ENCODE measurements at places on chromosomes 11 and 22. TPM values are rescaled to one million over a fixed set of nuclear protein-coding genes. Genes with fewer than 3 reads are reported as not detected.

- peak overlapping the region; percentile 45 for H3K27ac ChIP-seq
- no peak for DNase-seq
- no peak overlapping the region for H3K4me3 ChIP-seq
- H3K36me3 ChIP-seq = no peaks in the 10 kb centered on the region
These were observed 162.5 kb downstream of the ETS1 start for GRCh38 chr11:128424851-128425285.

GRCh38 chr11:18368221-18368620, 26.1 kb upstream of the LDHA start:
- no peaks in the 10 kb centered on the region for H3K4me1 ChIP-seq
- DNase-seq = no peak
- H3K36me3 ChIP-seq = peaks cover 7% of the 10 kb centered on the region
- H3K27me3 ChIP-seq = no peaks in the 10 kb centered on the region
- H3K27ac ChIP-seq = no peak overlapping the region

DNA sequence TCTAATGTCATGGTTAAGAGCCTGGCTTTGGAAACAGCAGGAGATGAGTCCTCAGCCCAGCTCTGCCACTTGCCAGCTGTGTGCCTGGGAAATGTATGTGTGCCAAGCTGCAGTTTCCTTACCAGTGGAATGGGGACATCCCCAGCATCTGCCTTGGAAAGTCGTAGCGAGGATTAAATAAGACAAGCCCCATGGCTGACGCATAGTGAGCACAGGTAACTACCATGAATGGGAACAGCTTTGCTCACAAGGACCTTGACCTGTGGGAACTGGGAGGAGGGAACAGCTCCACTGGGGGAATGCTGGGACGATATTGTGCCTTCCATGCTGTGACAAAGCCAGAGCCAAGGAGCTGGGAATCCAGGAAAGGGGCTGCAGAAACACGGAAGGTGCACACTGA, 2.6 kb upstream of the DSCAML1 start:
- no peak for DNase-seq
- H3K4me3 ChIP-seq = no peak overlapping the region
- H3K27ac ChIP-seq = peak overlapping the region; percentile 43

- H3K4me3 ChIP-seq = no peak overlapping the region
- H3K36me3 ChIP-seq = no peaks in the 10 kb centered on the region
- H3K27me3 ChIP-seq = no peaks in the 10 kb centered on the region
- peaks cover 18% of the 10 kb centered on the region for H3K4me1 ChIP-seq
These were observed 76.8 kb upstream of the CCND1 start for GRCh38 chr11:69563946-69564775.

Gene MUC2
- total RNA-seq = not detected

DNA sequence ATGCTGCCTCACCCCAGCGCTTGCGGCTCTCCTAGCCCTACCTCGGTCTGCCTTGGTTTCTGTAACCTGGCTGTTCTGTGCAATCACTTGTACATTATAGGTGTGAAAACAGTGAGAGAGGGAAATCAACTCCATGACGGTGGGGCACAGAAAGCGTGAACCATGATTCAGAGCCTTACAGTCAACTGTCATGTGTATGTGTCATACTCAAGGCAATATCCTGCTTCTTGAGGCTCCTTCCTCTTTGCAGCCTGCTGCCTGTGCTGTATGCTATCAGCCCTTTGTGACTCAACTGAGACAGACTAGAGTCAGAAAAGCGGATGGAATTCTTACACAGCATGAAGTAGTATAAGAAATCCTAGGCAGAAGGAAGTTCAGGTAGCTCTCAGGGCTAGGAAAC, 2.1 kb downstream of the NRIP3 start:
- no peak overlapping the region for H3K4me3 ChIP-seq
- peaks cover 65% of the 10 kb centered on the region for H3K27me3 ChIP-seq
- H3K4me1 ChIP-seq = peaks cover 13% of the 10 kb centered on the region
- H3K27ac ChIP-seq = no peak overlapping the region
- DNase-seq = no peak

Gene C11orf16
- total RNA-seq = not detected

DNA sequence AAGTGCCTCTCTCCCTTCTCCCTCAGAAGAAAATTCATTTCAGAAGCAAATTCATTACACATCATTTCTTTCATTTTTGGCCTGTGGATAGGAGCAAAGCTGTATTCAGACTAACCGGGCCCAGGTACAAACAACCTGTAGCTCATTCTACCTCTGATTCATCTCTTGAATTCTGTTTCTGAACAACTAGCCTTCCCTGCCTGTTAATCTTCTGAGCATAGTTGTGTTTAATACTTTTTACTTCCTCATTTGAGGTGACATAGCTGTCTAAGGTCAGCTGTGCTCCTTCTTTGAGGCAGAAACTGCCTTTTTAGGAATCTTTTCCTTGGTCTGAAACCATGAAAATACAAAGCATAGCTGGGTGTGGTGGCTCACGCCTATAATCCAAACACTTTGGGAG, 12.6 kb upstream of the IL18BP start:
- H3K27me3 ChIP-seq = no peaks in the 10 kb centered on the region
- H3K4me3 ChIP-seq = no peak overlapping the region
- peaks cover 5% of the 10 kb centered on the region for H3K36me3 ChIP-seq

Gene MS4A6E
- not detected for total RNA-seq

GRCh38 chr22:20786536-20786979, 12.6 kb downstream of the SERPIND1 start:
- H3K4me1 ChIP-seq = no peaks in the 10 kb centered on the region
- peak overlapping the region; percentile 78 for H3K27ac ChIP-seq
- H3K36me3 ChIP-seq = peaks cover 4% of the 10 kb centered on the region
- DNase-seq = no peak
- H3K4me3 ChIP-seq = no peak overlapping the region

Gene SLC6A5
- 0.05 TPM for total RNA-seq

GRCh38 chr22:47626428-47627390, 864.3 kb downstream of the TBC1D22A start:
- no peak overlapping the region for H3K4me3 ChIP-seq
- no peak for DNase-seq
- peaks cover 6% of the 10 kb centered on the region for H3K27me3 ChIP-seq
- no peaks in the 10 kb centered on the region for H3K36me3 ChIP-seq

Gene VSIG10L2
- total RNA-seq = not detected

- H3K4me3 ChIP-seq = no peak overlapping the region
- H3K36me3 ChIP-seq = no peaks in the 10 kb centered on the region
- peaks cover 3% of the 10 kb centered on the region for H3K4me1 ChIP-seq
- peaks cover 14% of the 10 kb centered on the region for H3K27me3 ChIP-seq
- no peak for DNase-seq
These were observed 7.5 kb upstream of the NRGN start for GRCh38 chr11:124732230-124732629.

DNA sequence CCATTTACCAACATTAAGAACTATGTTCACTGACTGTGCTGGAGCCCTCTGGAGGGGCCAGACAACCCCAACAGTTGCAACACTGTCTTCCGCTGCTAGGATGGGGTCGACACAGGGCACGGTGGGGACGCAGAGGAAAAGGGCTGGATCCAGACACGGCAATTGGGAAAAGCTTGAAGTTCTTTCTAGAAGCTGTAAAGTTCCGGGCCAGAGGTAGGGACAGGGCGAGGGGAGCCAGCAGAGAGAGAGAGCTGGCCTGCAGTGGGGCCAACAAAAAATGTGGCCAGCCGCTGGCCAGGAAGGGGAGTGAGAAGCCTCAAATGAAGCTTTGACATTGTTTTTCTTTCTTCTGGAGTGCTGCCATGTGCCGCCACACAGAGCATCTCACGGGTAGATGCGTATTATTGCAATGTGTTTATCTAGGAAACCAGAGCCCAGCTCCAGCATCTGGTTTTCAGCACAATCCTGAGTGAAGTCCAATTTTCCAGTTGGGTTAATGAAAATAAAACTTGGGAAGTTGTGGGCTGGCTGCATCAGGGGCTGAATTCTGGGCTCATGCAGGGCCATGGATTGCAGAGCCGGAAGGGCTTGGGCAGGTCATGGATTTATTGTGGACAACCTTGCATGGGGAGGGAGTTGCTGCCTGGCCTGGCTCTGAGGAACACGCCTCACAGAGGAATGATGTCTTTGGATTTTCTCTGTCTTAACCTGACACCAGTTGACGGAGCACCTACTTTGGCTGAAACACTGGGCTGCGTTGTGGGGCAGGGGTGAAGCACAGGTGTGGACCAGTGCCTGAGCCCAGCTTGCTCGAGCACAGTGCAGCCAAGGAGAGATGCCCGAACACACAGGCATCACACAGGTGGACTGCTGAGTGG, 67.6 kb upstream of the AMPD3 start:
- no peaks in the 10 kb centered on the region for H3K36me3 ChIP-seq
- peaks cover 5% of the 10 kb centered on the region for H3K4me1 ChIP-seq
- no peak for DNase-seq
- H3K27ac ChIP-seq = no peak overlapping the region

Gene TSKU
- total RNA-seq = 28.3 TPM

GRCh38 chr11:129373489-129373953, 2.1 kb upstream of the BARX2 start:
- peaks cover 30% of the 10 kb centered on the region for H3K4me1 ChIP-seq
- H3K27ac ChIP-seq = no peak overlapping the region
- H3K27me3 ChIP-seq = peaks cover 95% of the 10 kb centered on the region
- DNase-seq = no peak
- H3K36me3 ChIP-seq = no peaks in the 10 kb centered on the region
- peak overlapping the region; percentile 79 for H3K4me3 ChIP-seq

- no peaks in the 10 kb centered on the region for H3K36me3 ChIP-seq
- no peak for DNase-seq
- H3K4me1 ChIP-seq = peaks cover 35% of the 10 kb centered on the region
- H3K27ac ChIP-seq = no peak overlapping the region
These were observed 837 bp upstream of the PLAAT5 start for GRCh38 chr11:63491636-63492372.

DNA sequence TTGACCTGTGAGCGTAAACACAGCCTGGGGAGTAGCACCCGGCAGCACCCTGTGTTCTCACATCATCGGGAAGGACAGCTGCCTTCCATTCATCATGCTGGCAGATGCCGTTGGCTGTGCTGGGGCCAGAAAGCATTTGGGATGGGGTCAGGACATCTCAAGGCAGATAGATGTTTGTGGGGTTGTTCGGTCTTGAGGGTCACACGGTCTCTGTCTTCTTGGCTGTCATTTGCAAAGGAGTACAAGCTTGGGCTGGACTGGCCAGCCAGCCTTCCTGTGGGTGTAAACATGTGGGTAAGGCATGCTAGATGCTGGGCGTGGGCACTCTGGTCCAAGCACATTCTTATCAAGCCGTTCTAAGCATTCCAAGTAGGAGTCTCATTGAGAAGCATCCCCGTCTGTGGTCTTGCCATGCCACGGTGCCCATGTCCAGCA, 81.4 kb downstream of the TBC1D22A start:
- peaks cover 12% of the 10 kb centered on the region for H3K36me3 ChIP-seq
- H3K27me3 ChIP-seq = no peaks in the 10 kb centered on the region
- H3K4me1 ChIP-seq = no peaks in the 10 kb centered on the region
- no peak for DNase-seq

DNA sequence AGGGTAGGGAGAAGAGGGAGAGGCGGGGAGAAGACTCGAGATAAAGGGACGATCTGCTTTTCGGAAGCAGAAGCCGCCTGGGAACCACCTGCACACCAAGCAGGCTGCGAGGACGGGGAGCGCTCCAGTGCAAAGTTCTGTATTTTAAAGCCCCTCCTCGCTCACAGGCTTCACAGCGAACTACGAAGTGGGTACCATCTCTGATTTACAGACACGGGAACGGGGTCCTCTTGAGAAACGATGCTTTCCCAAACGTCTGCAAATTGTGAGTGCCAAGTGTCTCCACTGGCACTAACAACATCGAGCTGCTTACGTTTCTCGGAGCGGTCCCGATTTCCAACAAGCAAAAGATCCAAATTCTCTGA, 700 bp upstream of the STX3 start:
- no peaks in the 10 kb centered on the region for H3K36me3 ChIP-seq
- no peak for DNase-seq
- peaks cover 14% of the 10 kb centered on the region for H3K4me1 ChIP-seq
- H3K27me3 ChIP-seq = peaks cover 50% of the 10 kb centered on the region

Measured in neural crest cell (in vitro differentiated cells).